ENCODE measurements at places on chromosomes 5 and 9.

- no peak for DNase-seq
Observed at GRCh38 chr9:120433701-120434100, 146.3 kb downstream of the CDK5RAP2 start.

GRCh38 chr5:122297587-122298298 is 14.3 kb upstream of the SNCAIP start:
- no peak for DNase-seq

- DNase-seq = no peak
Observed at GRCh38 chr5:5978501-5979376, 399.6 kb downstream of the MED10 start.

GRCh38 chr5:155562158-155562557 is 548.6 kb downstream of the KIF4B start:
- no peak for DNase-seq

- no peak for DNase-seq
Observed at GRCh38 chr5:145072889-145073288, 762.3 kb downstream of the PRELID2 start.

GRCh38 chr9:98774746-98775145 is 21.6 kb downstream of the ANKS6 start:
- no peak for DNase-seq

GRCh38 chr5:111752426-111752965 is 4.5 kb downstream of the NREP start:
- no peak for DNase-seq

- no peak for DNase-seq
Observed at GRCh38 chr5:137263371-137264005, 235.6 kb downstream of the SPOCK1 start.

- DNase-seq = no peak
Observed at GRCh38 chr9:34321451-34321850, 7.6 kb downstream of the KIF24 start.

GRCh38 chr9:113621309-113621791 is 157.8 kb downstream of the RGS3 start:
- no peak for DNase-seq

- DNase-seq = no peak
Observed at GRCh38 chr9:82022121-82022520, 33.5 kb downstream of the SPATA31D1 start.

- DNase-seq = no peak
Observed at GRCh38 chr9:69932901-69933300, 110.7 kb upstream of the MAMDC2 start.

GRCh38 chr5:150081541-150082283 is 4.6 kb downstream of the CSF1R start:
- peak; percentile 37 for DNase-seq

- no peak for DNase-seq
Observed at GRCh38 chr9:24451346-24451745, 94.4 kb downstream of the IZUMO3 start.

DNA sequence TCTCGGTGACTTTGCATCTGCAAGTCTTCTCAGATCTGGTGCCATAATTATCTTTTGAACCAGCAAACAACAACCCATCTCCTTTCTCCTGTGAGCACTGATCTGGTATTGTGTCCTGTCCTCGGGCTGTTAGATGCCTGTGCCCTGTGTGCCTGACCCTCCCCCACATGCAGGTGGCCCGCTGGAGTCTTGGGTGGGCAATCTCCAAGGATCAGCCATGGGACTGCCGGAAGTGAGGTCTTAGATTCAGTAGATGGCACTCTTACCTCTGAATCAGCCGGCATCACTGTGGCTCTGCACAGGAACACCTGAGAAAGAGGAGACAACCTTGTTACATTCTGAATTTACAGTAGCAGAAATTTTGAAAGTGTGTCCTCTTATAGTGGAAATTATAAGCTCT is 172.4 kb downstream of the IRX2 start:
- no peak for DNase-seq

DNA sequence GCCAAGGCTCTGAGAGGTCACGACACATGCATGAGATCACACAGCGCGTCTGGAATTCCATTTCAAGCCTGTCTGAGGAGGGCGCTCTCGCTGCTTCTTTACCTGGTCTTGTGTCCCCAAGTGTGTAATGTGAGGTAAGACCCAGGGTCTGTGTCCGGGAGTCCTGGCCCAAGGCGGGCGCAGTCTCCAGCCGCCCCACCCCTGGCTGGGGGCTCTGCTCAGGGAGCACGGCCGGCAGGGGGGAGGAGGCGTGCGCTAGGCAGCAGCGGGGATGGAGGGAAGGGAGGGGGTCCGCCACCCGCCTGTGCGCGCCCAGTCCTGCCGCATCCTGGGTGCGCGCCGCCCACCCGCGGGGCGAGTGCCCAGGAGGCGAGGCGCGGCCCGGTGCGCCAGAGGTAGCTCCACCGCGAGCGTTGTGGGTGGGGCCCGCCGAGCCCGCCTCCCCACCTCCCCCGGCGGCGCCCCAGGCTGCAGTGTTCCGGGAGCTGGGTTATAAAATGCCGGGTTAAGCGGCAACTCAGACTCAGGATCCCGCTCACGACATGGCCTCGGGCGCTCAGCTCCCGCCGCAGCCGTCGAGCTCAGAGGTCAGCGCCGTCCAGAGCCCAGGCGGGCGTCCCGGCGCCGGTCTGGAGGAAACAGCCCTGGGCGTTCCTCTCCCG is at the start of gene CCNI2:
TSS of gene CCNI2 (plus strand) at position 473 of the 662 bp plus-strand sequence. CDS start at position 543, 70 bp downstream.
- DNase-seq = no peak

DNA sequence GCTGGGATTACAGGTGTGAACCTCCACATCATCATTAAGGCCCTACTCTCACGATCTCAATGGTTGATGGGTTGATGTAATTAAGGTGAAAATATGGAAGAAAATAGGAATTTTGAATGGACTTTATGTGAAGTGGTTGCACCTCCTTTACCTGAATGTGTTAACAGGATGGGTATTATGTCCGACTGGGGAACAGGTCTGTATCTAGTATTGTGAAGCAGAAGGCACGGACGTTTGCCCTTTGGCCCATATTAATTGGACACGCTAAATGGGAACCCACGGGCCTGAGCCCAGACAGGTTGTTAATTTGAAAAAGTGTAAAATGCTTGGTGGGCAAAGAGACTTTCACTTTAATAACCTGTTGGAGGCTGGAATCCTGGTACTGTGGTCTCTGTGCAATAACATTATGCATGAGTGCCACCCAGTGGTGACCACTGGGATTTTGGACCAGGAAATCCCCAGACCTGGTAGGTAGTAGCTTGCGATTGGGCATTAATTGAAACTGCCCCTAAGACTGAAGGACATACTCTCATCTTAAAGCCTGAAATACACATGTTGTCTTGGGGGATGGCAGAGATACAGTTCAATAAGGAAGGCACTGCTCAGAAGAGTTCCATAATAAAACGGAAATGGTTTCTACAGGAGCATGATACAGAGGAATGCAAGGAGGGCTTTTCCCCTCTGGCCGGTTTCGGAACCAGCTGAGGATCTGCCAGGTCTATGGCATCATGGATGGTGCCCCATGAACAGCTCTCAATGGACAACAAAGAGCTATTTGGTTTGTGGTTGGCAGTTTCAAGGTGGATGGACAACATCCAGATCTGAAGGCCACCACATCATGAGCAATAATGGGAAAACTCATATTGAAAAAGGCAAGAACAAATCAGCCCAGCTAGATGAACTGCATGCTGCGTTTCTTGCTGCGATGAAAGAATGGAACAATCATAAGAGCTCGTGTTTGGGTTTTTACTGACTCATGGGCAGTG is 26.2 kb upstream of the BICD2 start:
- DNase-seq = peak; percentile 86

GRCh38 chr5:150358261-150359095 is 981 bp downstream of the TCOF1 start:
- DNase-seq = no peak

DNA sequence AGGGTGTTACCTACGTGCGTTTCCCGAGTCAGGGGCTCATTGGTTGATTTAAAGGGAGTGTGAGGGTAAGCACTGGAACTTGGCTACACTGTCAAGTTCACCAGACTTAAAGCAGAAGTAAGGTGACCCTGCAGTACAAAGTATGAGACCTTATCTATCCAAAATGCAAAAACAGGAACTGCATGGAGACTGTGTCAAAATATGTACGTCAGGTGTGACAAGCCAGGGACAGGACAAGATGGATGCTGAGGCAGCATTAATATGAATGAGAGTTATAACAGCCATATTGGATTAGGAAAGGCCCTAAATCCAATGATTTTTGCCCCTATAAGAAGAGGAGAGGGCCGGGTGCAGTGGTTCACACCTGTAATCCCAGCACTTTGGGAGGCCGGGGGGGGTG is 15.4 kb upstream of the SUSD3 start:
- DNase-seq = no peak

DNA sequence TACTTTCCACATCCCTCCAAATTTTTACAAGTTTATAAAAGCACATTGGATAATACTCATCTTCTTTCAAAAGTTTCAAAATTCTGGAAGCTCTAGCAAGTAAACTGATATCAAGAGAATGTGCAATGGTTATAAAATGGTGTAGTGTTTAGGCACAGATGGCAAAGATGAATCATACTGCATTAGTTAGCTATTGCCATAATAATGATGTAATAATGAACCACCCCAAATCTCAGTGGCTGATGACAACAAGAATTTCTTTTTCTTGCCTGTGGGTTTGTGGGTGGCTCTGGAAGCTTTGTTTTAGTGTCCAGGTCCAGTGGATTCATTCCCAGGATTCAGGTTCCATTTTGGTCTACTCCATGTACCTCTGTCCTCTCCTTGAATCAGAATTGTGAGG is 319.0 kb downstream of the BRINP1 start:
- DNase-seq = no peak

- DNase-seq = no peak
Observed at GRCh38 chr5:148952097-148952867, 110.6 kb downstream of the SH3TC2 start.

- DNase-seq = no peak
Observed at GRCh38 chr5:22850981-22851380, 2.2 kb downstream of the CDH12 start.

- DNase-seq = no peak
Observed at GRCh38 chr9:92480291-92480771, 2.0 kb downstream of the ASPN start.

GRCh38 chr9:14350754-14351153 is 36.8 kb upstream of the NFIB start:
- no peak for DNase-seq

- DNase-seq = no peak
Observed at GRCh38 chr5:157026789-157027424, 32.0 kb downstream of the HAVCR1 start.

DNA sequence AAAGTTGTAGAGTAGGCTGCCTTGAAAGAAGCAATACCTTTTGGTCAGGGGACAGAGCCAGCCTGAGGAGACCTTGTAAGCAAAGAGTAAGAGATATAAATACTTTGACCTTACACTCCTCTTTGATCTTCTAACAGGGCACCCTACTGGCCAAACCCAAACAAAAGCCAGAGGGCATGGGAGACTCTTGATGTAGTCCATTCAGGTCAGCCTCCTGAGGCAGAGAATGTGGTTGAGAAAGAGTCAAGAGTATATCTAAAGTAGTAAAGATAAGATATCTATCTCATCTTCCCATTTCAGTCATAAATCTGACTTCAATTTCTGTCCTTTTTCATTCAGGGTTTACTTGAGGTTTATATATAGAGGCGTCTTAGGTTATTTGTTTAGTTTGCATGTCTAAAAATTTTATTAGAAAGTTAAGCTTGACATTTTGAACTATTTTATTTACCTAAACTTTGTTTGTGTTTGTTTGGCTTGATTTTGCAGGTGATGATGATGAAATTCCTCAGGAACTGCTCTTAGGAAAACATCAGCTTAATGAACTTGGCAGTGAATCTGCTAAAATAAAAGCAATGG is 125.7 kb downstream of the NIPBL start:
- DNase-seq = no peak

- no peak for DNase-seq
Observed at GRCh38 chr5:191949-192690, 825 bp downstream of the LRRC14B start.

GRCh38 chr9:75190762-75191161 is 102.4 kb downstream of the OSTF1 start:
- no peak for DNase-seq

DNA sequence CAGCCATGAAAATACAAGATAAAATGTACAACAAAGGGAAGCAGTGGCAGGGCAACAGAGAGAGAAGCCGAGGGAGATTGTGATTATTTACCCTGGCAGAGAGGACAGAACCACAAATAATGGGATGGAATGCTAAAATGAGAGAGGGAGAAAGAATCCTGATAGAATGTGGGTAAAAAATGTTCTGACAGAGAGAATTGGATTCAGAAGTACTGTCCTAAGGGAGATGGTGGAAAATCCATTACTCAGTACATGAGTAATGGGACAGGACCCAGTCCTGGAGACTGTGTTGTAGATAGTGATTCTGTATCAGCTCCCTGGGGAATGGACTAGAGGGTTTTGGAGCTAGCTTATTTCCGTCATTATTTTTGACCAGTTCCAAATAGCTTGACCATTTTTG is 831.5 kb downstream of the MAT2B start:
- no peak for DNase-seq

DNA sequence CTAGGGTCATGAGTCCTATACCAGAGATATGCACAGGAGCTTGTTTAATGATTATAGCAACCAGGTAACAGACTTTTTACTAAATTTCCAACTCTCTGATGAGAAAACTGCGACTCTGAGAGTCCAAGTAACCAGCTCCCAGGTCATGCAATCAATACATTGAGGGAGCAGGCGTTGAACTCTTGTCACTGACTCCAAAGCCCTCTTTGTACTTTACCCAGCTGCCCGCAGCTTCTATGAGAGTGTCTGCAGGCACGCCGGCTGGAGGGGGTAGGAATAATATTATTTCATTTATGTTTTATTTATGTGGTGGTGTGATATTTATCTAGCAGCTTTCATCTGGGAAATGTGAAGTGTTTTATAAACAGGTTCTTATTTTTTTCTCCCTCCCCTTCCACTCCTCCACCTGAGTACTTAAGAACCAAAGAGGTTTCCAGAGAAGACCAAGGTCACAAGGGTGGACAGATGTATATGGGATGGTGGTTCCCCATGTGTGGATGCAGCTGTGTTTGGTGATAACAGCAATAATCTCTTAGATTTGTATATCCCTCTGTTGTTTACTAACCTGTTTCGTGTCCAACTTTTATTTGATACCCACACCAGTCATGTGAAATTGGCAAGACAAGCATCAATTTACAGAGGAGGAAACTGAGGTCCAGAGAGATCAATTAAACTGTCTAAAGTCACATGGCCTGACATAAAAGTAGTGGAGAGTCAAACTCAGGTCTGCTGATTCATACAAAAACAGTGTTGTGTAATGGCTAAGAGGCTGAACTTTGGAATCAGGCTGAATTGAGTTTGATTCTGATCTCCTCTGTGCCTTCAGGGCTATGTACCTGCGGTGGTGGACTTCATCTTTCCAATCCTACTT is 140.2 kb upstream of the TRIM32 start:
- no peak for DNase-seq

DNA sequence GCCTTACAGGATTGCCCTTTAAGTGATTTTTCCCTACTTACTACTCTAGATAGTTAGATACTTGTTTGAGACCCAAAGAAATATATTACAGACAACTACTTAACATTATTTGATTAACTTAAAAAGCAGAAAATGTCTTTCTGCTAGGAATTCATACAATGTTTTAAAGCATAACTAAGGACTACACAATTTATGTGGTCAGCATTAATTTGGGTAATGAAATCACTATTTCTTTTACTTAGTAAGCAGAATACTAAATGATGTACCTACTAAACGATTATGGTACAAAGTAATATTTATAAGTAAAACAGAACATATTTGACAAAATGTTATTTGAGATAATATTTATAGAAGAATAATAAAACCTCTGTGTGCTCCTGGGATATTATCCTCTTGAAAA is 371.9 kb upstream of the ARRDC3 start:
- no peak for DNase-seq

Measured in mesothelial cell of epicardium (in vitro differentiated cells).